ENCODE measurements at places on chromosomes 1 and 21.

GRCh38 chr1:198876371-198876871, 237.6 kb downstream of the PTPRC start:
- DNase-seq, result no peak

DNA sequence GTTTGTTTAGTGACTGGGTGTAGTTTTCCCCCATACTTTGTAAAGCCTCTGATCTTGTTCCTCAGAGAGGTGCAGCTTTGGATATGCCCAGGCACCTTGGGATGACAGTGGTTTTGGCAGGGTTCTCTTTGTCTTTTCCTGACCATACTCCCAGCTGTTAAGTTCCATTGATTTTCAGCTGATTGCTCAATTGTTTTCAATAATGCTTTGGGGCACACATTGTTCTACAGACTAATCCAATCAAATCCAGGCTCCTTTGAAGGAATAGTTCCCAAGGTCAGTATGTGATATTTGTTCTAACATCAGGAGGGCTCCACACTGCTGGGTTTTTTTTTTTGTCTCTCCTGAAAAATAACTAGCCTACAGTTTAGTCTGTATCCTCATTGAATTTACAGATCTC, 24.8 kb downstream of the PPP2R5A start:
- no peak for DNase-seq

- DNase-seq, result no peak
Observed at GRCh38 chr1:29811247-29811646, 574.9 kb downstream of the PTPRU start.

DNA sequence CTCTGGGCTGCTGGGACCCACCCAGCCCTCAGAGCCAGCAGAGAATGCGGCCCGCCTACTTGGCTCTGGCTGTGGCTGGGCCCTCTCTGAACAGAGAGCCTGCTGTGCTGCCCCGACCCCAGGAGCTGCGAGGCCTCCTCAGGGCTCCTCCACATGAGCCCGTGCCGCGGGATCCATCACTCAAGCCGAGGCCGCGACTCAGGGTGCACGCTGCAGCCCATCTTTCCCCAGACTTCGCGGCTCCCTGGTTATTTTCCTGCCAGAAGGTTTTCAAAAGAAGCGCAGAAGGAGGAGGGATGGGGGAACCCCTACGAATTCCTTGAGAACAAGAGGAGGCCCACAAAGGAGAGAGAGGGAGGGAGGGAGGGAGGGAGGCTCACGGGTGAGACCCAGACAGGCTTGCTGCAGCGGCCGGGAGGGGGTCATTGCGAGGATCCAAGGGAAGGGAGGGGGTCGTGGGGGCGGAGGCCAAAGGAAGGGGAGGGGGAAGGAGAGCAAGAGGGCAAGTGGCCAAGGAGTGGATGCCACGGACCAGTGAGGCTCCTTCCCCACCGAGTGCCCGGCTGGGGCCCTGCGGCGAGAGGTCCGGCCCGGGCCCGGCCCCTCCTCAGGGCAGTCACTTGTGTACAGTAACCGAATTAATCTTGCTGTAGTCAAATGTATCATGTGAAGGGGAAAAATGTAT, 146.8 kb downstream of the CASZ1 start:
- DNase-seq, result no peak

GRCh38 chr1:113745425-113745824, 13.9 kb downstream of the PHTF1 start:
- DNase-seq, result no peak

DNA sequence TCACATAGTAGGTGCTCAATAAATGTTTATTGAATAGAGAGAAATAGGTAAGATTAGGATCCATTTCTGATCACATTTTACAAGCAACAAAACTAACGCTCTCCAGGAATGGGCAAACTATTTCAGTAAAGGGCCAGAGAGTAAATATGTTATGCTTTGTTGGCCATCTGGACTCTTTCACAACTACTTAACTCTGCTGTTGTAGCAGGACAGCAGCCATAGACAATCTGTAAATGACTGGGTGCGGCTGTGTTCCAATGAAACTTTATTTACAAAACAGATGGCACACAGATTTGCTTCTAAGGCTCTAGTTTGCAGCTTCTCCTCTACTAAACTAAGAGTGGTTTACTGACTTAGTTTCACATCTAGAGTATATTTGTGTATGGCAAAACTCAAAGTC, 83.0 kb upstream of the BACH1 start:
- DNase-seq, result no peak

- no peak for DNase-seq
Observed at GRCh38 chr1:230359992-230360668, 66.0 kb downstream of the PGBD5 start.

DNA sequence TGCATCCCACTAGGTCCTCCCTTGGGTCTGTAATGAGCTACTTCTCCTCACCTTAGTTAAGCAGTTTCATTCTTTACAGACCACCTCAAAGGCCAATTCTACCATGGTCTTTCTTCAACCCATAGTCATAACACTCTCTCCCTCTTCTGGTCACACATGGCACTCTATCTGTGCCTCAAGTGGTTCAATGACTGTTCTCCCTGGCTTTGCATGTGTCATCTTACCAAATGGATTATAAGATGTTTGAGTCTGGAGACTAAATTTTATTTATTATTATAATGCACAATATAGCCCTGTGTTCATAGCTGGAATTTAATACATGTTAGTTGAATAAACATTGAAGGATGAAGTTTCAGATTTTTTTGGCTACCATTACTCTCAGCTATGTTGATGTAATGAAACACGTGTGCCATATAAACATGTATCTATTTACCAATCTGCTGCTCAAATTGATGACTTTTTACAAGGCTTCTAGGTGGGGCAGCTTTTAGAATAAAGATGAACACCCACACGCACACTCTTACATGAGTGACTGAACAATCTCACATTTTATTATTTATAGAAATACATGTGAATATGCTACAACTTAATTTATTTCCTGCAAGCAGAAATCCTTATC, 102.1 kb downstream of the RUNX1 start:
- no peak for DNase-seq

DNA sequence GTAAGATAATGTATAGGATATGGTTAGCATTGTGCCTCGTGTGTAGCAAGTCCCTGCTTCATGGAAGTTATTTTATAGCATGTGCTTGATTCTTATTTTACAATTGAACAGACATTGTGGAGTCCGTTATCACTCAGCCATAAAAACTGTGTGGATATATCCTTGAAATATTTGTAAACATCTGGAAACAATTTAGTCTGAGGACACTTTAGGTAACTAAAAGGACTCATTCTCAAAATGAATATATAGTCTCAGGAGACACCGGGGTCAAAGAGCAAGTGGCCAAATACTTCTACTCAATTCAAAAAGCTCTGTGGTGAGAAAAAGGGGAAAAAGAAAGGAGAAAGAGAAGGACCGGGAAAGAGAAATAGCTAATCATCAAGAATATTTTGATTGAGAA, 23.7 kb downstream of the PRRX1 start:
- DNase-seq, result no peak

GRCh38 chr1:163069655-163070277, 605 bp downstream of the RGS4 start:
- no peak for DNase-seq

GRCh38 chr1:117017062-117017461, 15.5 kb downstream of the CD101 start:
- DNase-seq, result no peak
